ENCODE measurements at places on chromosomes 6 and 20. TPM values are rescaled to one million over a fixed set of nuclear protein-coding genes. Genes with fewer than 3 reads are reported as not detected.

Gene TXLNB
- total RNA-seq = not detected

Gene HSF2
- 17.3 TPM for total RNA-seq

Gene SLC22A1
- 2.0 TPM for total RNA-seq

Gene CD24
- 150 TPM for total RNA-seq

Gene CCDC170
- not detected for total RNA-seq

Gene CALHM5
- total RNA-seq = under 0.01 TPM

Gene PDE10A
- 58.9 TPM for total RNA-seq

Gene PGK2
- total RNA-seq = not detected

Gene EPPIN
- total RNA-seq = 0.11 TPM

Gene CRISP3
- not detected for total RNA-seq

Gene ME1
- total RNA-seq = 9.0 TPM

Gene VGLL2
- not detected for total RNA-seq

Gene ELOVL4
- 2.3 TPM for total RNA-seq

Gene RAET1E
- not detected for total RNA-seq

Gene CDH26
- total RNA-seq = 1.4 TPM

Gene GHRH
- not detected for total RNA-seq

Gene PRDM13
- not detected for total RNA-seq

Gene RAB44
- 0.11 TPM for total RNA-seq

Gene EDEM2
- total RNA-seq = 49.0 TPM

Gene SNAP25
- total RNA-seq = not detected

Gene MYL9
- 13.9 TPM for total RNA-seq

Gene IL20RA
- not detected for total RNA-seq
